MV-4-11 (cell line): ENCODE measurements at places on chromosomes 2 and 18.

DNA sequence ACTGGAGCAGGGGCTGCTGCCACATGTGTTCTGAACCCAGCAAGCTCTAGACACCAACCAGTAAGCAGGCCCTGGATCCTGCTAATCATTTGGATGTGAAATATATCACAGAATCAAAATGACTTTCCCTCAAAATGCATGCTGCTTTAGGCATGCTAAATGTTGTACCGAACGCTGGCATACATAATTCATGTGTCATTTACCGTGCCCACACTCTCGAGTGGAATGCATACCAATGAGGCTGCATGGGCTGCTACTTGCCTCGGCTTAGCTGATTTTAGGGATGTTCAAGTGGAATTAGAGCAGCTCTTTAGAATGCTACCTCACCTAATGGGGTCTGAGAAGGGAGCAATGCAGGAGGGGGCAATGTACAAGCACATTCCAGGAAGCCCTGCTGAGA is 509.6 kb upstream of the RAB6C start:
- DNase-seq, result no peak

- no peak for DNase-seq
Measured at GRCh38 chr2:120305296-120305695, 40.6 kb upstream of the INHBB start.

GRCh38 chr2:102250278-102250821 is 61.0 kb upstream of the IL1RL1 start:
- DNase-seq, result no peak

GRCh38 chr18:69649684-69650083 is 249.0 kb downstream of the DOK6 start:
- no peak for DNase-seq

GRCh38 chr2:68103030-68103708 is 40.4 kb upstream of the C1D start:
- no peak for DNase-seq

DNA sequence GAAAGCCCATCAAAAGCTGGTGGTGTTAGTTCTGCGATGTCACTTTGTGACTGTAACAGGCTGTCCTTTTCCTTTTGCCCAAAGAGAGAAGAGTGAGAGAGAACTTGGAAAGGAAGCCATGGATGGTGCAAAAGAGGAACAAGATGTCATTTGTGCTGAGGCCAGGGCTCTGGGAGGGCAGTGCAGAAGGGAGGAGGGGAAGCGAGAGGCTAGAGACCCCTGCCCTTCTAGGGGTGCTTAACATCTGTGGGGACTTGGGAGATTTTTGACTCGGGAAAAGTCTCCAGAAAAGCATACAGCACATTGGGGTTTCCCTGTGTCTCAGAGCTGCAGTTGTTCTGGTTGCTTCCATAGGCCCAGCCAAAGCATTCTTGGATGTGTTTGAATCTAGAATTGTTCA is 49.6 kb downstream of the ZBTB7C start:
- no peak for DNase-seq

- no peak for DNase-seq
Measured at GRCh38 chr18:23316988-23317387, 136.1 kb upstream of the RIOK3 start.

DNA sequence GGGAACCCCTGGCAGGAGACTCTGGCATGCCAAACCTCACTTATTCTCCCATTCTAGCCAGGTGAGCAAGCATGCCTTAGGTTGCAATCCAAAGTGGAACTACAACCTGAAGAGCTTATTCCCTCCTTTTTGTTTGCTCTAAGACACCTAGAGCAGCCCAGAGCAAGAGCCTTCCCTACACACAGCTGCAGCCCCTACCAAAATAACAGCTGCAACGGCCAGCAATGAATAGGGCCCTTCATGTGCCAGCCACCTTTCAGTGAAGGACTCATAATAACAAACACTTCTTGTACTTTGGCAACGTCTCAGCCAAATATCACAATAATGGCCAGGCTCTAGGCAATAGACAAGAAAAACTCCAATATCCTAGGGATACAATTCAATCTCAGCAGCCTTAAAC is 178.7 kb downstream of the ALK start:
- no peak for DNase-seq

- no peak for DNase-seq
Measured at GRCh38 chr18:38648179-38648578, 1082.6 kb upstream of the CELF4 start.

DNA sequence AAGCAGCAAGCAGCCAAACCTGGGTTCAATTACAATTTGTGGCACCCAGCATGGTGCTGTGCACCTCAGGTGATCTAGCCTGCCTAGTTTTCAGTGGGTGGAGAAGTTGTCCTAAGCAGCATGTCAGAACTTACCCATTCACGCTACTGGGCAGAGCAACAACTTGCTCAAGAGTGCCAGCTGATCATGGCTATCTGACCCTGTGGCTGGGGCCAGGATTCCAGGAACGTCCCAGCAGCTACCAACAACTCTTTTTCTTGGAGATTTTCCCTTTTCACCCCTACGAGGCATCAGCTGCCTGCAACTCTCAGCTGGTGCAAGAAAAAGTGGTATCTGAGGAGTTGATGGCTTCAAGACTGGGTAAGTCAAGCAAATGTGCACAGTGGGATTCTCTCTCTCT is 83.5 kb downstream of the SH3YL1 start:
- DNase-seq, result no peak
